ENCODE measurements at places on chromosomes 16 and 17.

GRCh38 chr17:80270104-80270503 is 9.5 kb downstream of the RNF213 start:
- DNase-seq = no peak

DNA sequence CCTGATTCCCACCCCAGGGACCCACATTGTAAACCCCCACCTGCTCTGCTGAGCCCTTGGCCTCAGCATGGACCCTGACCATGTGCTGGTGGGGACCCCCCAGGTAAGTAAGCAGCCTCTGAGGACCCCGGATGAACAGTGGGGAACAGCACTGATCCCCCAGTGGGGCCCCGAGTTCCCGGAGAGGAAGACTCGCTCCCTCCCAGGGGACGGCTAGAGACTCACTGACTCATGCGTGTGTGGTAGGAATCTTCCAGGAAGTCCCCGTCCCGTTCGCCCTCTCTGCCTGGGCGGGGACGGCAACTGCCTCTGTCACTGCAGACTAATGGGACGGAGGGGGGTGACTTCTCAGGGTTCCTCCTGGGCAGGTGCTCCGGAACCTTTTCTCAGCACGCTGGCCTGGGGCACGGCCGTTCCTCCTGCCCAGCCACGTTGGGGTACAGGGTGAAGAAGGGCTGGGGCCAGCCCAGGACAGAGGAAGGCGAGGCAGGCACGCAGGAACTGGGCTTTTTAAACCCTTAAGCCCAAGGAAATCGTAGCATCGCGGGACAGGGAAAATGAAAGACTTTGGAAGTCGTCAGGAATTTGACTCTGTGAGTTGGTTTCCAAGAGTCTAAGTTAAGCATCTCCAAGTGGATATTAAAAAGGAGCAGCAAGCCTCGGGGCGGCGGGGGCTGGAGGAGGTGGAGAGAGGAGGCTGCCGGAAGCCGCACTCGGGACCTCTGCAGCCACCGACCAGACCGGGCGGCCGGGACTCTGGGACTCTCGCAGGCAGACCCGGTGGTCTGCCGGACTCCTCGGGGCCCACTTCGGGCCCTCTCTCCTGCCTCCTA is 178.7 kb downstream of the SEC14L1 start:
- DNase-seq = peak; percentile 84

- DNase-seq = no peak
Measured at GRCh38 chr16:47777220-47777619, 316.1 kb downstream of the PHKB start.

DNA sequence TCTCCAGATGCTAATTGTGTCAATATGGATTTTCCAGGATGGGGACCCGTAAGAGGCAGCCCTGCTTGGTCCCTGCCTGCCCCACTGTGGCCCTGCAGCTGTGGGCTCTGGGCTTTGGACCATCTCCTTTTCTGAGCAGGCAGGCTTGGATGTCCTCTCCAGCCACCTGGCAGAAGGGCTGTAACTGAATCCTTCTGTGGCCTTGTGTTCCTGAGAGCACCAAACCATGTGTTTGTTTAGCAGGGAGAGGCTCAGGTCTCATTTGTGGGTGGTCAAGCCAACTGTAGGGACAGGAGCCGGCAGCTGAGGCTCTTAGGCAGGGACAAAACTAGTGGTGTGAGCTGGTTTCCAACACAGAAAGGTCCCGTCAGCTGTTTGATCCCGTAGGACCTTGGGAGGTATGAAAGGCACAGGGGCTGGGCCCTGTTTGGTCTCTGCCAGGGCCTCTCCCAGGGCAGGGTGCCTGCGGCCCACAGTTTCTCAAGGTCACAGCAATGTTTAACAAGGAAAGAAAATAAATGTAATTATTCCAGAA is 18.5 kb downstream of the SEC14L5 start:
- DNase-seq = no peak

DNA sequence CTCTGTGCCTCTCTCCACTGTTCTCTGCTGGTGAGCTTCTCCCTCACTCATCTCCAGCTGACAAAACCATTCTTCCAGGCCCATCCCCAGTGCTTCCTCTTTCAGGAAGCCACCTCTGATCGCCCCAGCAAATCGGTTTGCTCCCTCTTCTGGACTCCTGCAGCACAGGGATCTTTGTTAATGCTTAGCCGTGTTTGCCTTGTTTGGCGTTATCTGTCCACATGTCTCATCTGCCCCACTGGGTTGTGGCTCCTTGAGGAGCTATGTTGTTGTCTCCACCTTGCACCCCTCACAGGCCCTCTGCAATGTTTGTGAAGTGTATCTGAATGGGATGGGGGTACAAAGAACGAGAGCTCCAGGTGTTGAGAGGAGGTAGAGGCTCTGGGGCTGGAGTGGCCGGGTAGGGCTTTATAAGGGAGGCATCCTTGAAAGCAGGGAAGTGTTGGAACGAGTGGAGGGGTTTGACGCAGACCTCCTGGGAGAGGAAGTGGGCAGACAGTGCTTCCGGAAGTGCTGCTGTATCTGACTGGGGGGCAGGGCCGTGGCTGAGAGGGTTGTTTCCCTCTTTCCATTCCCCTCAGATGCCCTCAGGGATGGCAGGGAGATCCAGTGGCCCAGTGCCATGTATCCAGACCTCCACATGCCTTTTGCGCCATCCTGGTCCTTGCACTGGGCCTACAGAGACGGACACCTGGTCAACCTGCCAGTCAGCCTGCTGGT is 27.8 kb downstream of the CASKIN2 start:
- no peak for DNase-seq

DNA sequence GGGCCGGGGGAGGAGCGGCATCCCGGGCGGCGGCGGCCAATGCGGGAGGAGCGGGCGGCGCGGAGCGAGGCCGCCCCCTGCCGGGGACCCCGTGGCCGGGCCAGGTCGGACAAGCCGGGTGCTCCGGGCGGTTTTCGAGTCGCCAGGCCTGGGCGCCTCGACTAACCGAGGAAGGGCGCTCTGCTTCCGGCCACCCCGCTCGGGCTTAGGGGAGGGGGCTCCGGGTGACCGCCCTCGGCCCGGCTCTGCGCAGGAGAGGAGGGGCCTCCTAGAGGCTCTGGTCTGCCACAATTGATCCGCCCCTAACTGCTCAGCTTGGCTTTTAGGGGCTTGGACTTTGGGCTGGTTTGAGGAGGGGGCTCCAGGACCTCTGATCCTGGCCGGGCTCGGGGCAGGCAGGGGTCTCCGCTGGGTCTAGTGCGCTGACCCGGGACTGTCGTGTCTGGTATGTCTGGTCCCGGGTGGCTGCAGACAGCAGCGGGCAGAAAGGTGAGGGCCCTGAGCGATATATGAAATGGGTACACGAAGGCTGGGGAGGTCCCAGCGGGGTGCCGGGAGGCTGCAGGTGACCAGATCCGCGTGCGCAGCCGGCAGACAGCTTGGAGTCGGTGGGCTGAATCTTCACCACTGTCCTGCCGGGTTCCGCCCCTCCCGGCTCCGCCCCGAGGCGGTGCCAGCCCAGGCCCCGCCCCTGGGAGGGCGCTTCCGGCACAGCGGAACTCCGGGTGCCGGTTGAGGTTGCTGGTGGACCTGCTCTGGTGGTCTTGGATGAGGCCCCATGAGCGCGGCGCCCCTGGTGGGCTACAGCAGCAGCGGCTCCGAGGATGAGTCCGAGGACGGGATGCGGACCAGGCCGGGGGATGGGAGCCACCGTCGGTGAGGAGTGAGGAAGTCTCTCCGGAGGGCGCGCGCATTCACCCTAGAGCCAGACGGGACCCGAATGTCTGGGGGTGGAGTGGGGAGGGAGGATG is at the start of gene USB1:
USB1 (plus strand) TSS at position 702 of the 971 bp plus-strand sequence; CDS start at position 779, 77 bp downstream.
- DNase-seq = peak; percentile 82
